Hematopoietic multipotent progenitor cell treated with erythropoietin and hydrocortisone succinate and interleukin-3 and kit ligand, for 15 days (in vitro differentiated cells): ENCODE measurements at places on chromosomes 7 and 10.
A peak's percentile ranks its signal among the peaks of the same experiment; 100 is the strongest.

DNA sequence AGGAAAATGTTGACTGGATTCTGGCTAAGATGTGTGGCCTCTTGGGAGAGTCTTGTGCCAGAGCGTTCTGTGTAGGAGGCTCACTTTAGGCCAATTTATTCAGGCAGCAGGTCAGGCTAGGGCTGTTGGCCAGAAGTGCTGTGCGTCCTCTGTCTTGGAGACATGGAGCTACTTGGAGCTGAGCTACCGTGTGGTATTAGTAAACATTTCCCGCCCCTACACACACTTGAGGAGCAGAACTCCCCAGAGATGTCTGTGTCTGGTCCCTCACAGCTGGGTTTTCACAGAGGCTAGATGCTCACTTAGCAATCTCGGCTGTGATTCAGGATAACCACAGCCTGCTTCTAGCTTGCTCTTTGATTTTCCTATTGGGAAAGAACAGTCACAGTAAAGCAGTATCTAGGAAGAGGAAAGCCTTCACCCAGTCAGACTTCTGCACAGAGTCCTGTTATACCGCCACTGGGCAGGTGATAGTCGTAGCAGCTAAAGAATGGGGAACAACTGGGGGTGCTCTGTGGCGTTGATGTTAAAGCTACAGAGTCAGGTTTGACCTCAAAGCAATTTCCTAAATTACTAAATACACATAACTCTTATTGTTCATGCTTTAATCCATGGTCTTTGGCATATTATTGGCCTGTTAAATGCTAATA lies 86.7 kb downstream of the MDFIC start:
- DNase-seq: no peak

DNA sequence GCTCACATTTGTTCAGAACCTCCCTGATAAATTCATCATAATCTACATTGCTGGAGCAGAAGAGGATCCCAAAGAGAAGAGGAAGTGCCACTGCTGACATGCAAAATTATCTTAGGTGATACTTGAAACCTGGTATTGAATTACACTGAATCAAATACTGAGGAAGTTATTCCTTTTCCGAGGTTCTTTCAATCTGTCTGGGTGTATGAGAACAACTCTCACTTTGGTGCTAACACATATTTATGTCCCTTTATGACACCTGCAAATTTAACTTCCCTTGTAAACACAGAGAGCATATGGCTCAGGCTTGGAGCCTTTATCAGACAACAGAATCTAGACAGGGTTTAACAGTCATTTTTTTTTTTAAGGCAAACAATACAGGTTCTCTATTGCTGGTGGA lies 131.4 kb downstream of the SRPK2 start:
- DNase-seq: no peak

DNA sequence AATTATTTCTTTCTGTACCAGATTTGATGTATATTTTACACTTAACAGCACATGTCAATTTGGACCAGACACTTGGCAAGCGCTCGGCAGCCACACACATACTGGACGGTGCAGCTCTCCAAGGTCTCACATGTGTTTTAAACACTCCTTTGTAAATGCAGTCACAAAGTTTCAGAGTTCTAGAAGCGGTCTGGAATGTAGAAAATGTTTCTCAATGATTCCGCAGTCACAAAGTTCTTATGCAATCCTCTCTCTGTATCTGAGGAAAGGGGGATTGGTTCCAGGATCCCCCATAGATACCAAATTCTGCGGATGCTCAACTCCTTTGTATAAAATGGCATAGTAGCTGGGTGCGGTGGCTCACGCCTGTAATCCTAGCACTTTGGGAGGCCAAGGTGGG lies 253.0 kb upstream of the GRB10 start:
- DNase-seq: no peak

GRCh38 chr7:44563171-44563679 lies 10.5 kb downstream of the DDX56 start:
- DNase-seq: no peak

DNA sequence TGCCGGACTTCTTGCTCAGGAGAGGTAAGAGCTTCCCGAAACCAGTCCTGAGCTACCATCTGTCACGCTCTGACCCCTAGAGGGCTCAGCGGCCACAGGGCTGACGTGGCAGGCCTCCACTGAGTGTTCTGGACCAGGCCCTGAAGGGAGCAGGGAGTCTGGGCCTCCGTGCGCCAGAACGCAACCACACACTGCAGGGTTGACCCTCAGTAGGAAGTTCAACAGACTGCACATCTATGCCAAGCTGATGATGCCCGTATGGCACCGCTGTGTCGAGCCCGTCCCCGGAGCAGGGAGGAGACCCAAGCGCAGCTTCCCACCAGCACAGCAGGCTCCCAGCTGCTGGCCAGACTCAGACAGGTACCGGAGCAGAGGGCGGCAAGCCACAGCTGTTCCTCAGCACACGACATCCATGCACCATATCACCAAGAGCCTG lies 39.2 kb downstream of the CAMK2B start:
- no peak for DNase-seq

GRCh38 chr10:98378722-98379121 lies 36.3 kb downstream of the PYROXD2 start:
- DNase-seq: no peak

DNA sequence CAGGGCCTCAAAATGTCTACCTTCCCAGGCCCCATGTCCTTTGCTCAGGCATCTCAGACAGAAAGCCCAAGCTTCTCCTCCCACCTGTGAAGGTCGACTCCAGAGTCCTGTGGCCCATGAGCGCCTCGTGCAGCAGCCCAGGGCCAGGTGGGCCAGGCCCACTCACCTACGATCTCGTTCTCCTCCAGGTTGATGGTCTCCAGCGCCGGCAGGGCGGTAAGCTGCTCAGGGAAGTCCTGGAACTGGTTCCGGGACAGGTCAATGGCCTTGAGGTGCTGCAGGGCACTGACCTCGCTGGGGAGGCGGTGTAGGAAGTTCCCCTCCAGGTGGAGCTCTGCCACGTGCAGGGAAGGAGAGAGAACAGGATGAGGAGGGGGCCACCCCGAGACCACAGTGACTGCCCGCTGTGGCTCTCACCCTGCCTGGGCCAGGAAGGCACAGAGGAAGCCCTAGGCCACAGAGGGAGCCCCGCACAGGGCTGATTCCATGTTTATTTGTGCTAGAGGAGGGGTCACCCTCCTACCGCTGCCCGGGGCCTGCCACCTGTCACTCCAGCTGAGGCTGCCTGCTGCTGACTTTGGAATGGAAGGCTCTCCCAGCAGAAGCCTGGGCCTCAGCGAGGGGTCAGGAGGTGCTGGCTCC lies 40.0 kb upstream of the NPFFR1 start:
- no peak for DNase-seq

- DNase-seq: no peak
These were observed 606.5 kb upstream of the MGMT start for GRCh38 chr10:128860574-128860973.

- DNase-seq: no peak
These were observed 79.6 kb downstream of the SVIL start for GRCh38 chr10:29555091-29555745.

DNA sequence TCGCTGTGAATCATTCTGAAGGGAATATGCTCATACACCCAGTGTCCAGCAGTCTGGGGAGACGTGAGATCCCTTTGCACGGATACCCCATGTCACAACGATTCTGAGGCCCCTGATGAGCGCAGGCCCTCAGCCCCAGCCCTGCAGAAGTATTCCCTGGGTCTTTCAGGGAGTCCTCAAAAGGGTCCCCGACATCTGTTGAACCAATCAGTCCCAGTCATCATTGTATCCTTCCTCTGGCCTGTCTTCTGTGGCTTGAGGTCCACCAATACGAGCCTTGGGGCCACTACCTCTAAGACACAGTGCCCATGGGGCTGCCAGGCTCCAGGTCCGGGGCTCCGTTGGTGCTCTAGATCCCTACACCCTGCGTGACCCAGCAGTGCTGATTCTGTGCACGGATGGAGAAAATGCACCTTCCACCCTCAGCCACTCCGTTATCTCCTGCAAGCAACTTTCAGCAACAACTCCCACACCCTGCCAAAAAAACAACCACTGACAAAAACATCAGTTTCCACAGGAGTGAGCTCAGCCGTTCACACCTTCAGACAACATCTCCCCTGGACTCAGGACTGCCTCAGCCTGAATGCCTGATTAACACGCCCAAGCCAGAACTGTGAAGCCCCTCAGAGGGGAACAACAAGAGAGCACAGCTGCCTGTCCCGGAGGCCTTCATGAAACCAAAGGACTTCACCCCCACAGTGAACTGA lies 46.9 kb upstream of the KDM7A start:
- peak; percentile 90 for DNase-seq

- no peak for DNase-seq
These were observed 7.8 kb upstream of the COMMD3 start for GRCh38 chr10:22308390-22308789.

DNA sequence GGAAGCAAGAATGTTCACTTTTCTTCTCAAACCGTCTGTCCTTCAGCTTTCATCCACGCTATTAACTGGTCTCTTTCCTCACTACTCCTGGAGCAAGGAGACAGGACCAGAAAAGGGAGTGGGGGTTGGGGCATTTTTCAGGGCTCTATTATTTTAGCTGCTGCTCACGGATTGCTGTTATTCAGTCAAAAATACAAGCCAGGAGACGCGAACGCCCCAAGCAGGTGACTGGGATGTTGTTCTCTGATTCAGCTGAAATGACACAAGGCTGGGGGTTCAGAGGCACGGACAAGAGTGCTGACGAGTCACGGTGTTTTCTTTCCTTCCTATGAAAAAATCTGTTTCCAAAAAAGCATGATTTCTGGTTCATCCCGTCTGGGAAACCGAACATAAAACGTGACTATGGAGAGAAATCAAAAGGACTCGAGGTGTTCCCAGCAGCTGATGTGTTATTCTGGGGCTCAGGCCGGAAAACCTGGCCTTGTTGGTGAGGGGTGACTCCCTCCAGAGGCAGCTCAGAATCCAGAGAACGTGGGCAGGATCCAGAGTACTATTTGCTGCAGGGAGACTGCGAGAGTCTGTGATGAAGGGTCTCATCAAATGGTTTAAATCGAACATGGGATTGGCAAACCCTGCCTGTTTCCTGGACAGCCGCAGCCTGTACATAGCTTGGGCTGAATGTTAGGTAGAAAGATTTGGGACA lies 3.5 kb upstream of the INHBA start:
- no peak for DNase-seq

DNA sequence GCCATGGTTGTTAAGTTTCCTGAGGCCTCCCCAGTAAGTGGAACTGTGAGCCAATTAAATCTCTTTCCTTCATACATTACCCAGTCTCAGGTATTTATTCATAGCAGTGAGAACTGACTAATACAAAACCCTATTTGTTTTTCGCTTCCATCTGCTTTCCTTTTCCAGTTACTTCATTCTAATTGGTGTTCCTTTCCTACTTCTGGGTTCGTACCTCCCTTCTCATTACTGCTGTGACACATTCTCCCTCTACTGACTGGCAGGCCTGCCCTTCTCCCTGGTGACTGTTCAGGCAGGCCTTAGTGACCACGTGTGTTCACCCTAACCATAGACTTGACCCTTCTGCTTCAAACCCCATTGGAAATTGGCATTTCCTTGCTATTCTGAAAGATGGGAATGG lies 37.7 kb downstream of the MTURN start:
- DNase-seq: no peak

DNA sequence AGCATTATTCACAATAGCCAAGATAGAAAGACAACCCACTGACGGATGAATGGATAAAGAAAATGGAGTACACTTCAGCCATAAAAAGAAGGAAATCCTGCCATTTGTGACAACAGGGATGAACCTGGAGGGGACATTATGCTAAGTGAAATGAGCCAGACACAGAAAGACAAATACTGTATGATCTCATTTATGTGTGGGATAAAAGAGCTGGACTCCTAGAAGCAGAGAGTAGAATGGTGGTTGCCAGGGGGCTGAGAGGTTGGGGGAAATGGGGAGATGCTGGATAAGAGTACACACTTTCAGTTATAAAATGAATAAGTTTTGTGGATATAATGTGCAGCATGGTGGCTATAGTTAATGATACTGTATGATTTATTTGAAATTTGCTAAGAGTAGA lies 124.4 kb downstream of the SEC23IP start:
- no peak for DNase-seq

- DNase-seq: no peak
These were observed 35.4 kb upstream of the FAM133B start for GRCh38 chr7:92625617-92626016.

DNA sequence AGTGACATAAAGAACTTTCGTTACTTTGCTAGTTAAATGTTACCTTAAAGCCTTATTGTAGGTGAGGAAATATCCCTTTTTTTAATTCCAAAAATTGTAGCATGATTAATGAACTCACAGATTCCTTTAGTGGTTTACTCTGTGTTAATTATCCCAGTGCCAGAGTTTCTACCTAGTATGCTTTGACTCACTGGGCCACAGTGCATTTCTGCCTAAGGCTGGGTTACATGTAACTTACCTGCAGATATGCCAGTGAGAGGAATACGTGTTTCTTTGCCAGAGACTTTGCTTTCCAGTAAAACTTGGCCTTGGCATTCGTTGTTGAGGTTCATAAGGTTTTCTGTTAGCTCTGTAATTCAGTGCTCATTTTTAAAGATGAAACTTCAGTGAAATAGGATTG lies 380.8 kb upstream of the LRGUK start:
- no peak for DNase-seq

DNA sequence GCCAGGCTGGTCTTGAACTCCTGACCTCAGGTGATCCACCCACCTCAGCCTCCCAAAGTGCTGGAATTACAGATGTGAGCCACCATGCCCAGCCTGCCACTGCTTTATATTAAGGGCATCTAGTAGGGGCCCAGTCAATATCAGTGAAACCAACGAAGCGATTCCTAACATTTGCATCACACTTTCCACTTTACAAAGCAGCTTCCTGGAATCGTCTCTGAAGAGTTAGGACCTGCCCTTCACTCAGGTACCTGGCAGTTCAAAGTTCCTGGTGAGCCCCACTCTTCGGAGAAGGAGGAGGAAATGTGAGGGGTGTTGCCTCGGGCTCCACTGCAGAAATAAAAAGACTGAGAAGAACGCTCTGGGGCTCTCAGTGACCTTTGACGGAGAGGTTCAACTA lies 31.1 kb upstream of the EZH2 start:
- DNase-seq: no peak

GRCh38 chr10:110684800-110685446 lies 40.8 kb downstream of the RBM20 start:
- DNase-seq: no peak

- no peak for DNase-seq
These were observed at the start of gene ADCYAP1R1 for GRCh38 chr7:31051598-31052486. Gene ADCYAP1R1 (plus strand): TSS chr7:31052308. CDS start chr7:31063265, 10,957 bp downstream.

DNA sequence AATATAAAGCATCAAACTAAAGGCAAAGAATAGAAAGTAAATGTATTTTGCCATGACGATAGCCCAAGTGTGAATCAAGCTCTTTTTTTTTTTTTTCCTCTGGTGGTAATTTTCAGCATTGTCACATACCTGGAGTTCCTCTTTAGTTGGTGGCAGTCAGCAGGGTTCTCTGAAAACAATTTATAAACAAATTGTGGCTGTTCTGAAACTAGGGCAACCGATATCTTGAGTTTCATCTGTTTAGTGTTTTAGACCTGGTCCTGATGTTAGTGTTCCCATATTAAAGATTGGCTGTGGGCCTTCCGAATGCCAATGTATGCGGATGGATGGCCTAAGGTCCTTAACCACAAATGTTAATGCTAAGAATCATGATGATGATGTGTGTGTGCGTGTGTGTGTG lies 713.1 kb downstream of the GATA3 start:
- DNase-seq: no peak

GRCh38 chr10:112953174-112954159 lies 3.4 kb downstream of the TCF7L2 start:
- DNase-seq: no peak

- no peak for DNase-seq
These were observed 96.0 kb upstream of the JCAD start for GRCh38 chr10:30155401-30155800.

- DNase-seq: no peak
These were observed 177.7 kb upstream of the ADO start for GRCh38 chr10:62626817-62627216.

GRCh38 chr10:132535065-132535651 lies 2.4 kb upstream of the INPP5A start:
- no peak for DNase-seq
